Right atrium auricular region (tissue), 2 donors: ENCODE measurements at places on chromosomes 13 and 19.
A peak's percentile ranks its signal among the peaks of the same experiment; 100 is the strongest.

DNA sequence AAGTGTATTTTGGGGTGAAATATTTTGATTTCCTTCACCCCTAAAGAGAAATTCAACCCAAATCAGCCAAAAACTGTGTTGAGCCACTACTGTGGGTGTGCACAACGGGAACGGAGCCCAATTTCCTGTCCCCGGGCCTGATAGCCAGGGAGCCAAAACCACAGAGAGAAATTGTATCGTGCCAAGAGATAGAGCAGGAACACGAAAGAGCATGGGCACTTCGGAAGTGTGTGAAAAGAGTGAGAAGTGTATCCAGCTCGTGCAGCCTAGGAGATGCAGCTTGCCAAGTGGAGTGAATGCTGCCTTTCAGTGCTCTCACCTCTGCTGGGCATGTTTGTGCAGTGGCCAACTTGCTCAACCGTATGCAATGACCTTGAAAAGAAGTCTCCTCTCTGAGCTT, 19.4 kb upstream of the PLEKHF1 start:
- peak; percentile 80 for DNase-seq

DNA sequence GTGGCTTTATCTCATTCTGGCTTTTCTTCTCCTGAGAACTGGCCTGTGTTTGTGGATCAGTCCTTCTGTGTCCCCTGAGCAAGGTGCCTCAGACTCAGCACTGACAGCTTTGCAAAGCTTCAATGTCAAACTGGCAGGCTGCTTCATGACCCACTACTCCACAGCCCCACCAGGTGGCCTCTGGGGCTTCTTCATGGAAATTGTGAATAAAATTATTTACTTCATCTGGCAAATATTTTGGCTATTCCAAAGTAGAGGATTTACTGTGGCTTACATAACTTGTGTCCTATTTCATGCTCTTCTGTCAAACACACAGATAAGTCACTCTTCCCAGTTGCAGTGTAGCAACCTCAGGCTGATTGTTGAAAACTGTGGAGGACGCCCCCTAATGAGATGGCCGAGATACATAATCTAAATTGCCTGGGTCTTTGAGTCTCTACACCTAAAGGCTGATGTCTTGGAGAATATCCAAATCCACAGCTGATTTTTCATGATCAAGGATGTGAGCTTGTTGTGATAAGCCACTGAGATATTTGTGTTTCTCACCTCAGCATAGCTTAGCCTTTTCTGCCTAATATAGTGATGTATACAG, 721.9 kb upstream of the SLC10A2 start:
- no peak for DNase-seq

- no peak for DNase-seq
Measured at GRCh38 chr19:18697680-18698079, 14.2 kb downstream of the CRTC1 start.

DNA sequence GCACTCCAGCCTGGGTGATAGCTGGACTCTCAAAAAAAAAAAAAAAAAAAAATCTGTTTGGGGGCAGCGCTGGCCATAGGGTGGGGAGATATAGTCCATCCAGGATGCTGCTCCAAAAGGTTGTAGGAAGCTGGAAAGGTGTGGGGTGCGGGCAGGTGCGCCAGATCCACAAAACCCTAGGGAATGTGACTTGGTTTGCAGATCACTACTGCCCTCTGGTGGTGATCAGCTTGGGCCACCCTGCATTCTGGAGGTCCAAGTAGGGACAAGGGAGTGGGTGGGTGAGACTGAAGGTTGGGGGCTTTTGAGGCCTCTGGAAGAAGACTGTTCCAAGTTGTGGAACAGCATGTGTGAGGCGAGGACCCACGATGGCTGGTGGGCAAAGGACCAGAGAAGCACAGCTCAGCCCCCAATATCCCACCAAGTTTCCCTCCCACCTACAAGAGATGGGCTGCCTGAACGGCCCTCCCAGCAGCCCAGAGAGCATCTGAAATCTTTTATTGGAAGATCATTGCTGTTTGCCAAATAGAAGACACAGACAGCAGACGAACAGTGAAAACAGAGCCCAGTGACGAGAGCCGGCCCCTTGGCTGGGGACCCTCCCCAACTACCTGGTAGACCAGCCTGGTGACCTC, 10.4 kb upstream of the TYK2 start:
- peak; percentile 75 for DNase-seq
